ENCODE measurements at places on chromosomes 11 and 22. TPM values are rescaled to one million over a fixed set of nuclear protein-coding genes. Genes with fewer than 3 reads are reported as not detected.

DNA sequence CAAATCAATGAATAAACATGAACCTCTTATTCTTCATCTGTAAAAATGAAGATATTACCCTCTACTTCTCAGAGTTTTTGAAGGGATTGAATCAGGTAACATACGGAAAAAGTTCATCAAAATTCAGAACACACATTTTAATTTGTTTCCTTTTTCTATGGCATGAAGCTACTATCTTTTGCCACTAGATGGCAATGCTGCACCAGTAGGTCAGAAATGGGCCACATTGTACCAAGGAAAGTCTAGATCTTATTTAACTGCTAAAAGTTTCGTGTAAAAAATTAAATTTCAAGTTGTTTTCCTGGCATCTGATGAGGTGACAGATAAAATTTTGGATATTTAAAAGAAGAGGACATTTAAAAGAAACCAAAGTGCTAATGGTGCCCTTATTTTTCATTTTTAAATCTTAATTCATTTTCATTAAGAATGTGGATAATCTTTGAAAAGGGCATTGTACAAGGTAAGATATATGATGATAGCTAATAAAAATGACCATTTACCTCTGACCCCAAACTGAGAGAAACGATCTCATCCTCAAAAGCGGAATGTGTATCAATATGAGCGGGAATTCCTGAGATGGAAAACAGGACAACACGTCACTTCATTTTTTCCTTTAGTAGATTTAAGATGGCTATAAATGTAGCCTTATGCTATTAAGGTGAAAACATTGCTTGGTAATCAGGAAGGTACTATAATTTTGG, 16.1 kb downstream of the ALKBH8 start:
- peak; percentile 40 for DNase-seq

DNA sequence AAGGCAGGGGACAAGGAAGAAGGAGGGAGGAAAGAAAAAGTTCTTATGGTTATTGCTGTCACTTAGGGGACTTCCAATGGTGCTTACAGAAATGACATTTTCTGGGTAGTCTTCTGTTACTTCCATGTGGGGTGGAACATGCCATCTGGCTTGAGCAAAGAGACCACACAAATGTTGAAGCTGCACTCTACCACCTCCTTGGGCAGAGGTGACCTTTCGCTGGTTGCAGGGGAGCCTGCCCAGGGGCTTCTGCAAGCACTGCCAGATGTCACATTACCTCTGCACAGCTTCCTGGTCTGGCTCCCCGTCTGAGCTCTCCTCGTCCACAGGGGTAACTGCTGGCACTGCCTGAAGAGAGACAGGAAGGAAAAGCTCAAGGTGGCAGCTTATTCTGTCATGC, 32.6 kb upstream of the APOA1 start:
- no peak for DNase-seq

Gene TMEM132A
- 5.7 TPM for total RNA-seq

Gene GAB4
- not detected for total RNA-seq

GRCh38 chr11:7892059-7892699, 38.9 kb downstream of the OR10A6 start:
- DNase-seq, result no peak

DNA sequence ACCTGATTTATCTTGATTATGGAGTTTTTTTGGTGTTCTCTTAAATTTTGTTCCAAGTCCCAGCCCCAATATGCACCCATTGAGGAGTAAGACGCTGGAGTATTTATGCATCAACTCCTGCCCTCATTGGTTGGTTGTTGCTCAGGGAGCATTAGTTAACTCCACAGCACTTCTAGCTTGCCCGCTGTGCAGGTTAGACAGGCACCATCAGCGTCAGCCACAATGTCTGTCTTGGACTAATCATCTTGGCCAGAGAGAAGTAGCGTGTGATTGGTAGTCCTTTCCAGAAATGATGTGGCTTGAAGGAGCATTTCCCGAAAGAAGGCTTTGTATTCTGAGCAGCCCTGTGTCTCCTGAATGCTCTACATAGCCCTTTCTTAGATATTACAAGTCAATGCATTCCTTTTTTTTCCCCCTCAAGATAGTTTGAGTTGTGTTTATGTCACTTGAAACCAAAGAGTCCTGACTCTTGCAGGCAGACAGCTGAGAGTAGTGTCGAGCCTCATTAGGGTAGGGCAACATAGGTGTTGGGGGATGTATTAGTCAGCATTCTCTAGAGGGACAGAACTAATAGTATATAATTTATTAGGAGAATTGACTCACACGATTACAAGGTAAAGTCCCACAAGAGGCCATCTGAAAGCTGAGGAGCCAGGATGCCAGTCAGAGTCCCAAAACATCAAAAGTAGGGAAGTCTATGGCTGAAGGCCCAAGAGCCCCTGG, 94.6 kb upstream of the RCN1 start:
- DNase-seq, result no peak

Gene UBQLNL
- not detected for total RNA-seq

Gene MMP27
- total RNA-seq, result not detected

GRCh38 chr11:115580927-115581680, 76.9 kb upstream of the CADM1 start:
- DNase-seq, result no peak

Gene SH3BP1
- 97.6 TPM for total RNA-seq

DNA sequence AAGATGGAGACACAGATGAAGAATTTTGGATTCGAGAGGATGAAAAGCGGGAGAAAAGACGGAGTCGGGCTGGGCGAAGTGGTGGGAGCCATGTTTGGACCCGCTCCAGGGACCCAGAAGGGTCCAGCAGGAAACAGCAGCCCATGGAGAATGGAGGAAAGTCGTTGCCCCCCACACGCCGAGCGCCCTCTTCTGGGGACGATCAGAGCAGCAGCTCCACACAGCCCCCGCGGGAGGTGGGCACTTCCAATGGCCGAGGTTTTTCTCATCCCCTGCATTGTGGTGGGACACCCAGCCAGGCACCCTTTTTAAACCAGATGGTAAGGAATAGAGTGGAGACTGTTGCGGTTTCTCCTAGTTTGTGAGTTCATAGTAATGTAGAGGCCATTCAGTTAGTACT, 22.8 kb upstream of the SLC25A18 start:
- DNase-seq, result no peak

DNA sequence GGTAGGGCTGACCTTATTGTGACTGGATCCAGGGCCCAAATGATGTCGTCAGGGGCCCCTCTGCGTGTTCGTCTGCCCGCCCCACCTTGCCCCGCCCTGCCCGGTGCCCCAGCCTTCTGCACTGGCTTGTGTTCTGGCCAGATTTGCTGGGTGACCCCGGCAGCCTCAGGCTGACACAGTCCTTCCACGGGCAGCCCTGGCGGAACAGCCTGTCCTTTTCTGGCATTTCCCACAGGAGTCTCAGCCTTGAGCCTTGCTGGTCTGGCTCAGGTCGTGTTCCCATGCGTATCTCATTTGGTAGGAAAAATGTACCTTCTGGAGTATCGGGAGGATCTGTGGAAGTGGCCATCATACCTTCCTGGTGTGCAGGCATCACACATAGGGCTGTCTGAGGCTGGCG, 31.0 kb downstream of the IGHMBP2 start:
- DNase-seq, result no peak
